RCC 7860 (cell line): ENCODE measurements at places on chromosomes 3 and 15.
A peak's percentile ranks its signal among the peaks of the same experiment; 100 is the strongest.

DNA sequence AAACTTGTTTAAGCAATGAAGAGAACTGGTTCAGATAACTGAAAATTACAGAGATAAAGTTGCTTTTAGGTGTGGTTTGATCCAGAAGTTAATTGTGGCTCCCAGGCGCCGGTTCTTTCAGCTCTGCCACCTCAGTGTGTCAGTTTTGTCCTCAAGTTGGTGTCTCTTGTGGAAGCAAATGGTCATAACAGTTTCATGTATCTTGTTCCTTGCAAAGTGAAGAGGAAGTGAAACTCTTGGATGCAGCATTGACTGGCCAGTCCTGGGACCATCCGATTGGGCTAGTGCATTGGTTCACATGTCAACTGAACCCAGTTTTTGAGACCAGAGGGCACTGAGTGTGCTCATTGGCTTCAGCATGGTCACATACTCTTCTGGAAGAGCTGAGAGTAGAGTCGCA lies 181.4 kb upstream of the GRM7 start:
- DNase-seq: no peak

GRCh38 chr3:53731934-53732624 lies 114.1 kb downstream of the CHDH start:
- DNase-seq: no peak

DNA sequence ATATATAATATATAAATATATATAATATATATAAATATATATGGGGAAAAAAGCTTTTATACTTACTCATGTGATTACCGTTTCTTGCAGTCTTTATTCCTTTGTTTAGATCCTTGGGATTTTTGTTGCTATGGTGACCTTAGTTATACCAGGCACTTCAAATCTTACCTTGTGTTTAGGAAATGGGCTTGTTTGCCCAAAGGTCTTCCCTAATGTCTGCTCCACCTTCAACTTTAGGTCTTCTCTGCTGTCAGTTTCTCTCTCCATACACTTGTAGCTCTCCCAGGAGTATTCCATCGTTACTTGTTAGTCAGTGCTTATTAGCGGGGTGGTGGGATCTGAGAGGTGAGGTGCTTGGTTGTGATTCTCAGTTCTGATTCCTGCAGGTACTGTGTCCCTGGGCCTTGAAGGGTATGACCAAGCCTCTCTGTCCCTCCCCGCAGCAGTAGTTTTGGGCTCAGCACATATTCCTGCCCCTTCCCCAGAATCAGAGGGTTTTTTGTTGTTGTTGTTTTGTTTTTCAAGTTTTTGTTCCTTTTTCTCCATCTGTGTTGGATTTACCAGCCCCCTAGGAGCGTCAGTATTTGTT lies 9.6 kb upstream of the LAMP3 start:
- DNase-seq: no peak

GRCh38 chr15:89851673-89852341 lies 37.2 kb upstream of the ANPEP start:
- peak; percentile 13 for DNase-seq

DNA sequence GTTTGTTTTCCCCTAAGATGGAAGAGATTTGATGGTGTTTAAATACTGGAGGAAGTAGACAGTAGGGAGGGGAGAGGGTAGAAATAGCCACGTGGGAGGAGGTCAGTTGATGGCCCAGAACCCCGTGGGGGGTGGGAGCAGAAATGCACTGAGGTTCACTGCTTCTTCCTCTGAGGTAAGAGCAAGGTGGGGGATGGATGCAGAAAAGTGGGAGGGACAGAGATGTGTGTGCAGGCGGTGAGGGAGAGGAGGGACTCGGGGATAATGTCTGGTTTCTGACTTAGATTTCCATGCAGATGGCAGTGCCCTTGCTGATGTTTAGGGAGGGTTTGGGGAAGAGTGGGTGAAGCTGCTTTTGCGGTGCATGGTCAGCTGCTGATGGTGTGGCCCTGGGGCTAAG lies 102.9 kb downstream of the ARNT2 start:
- no peak for DNase-seq

GRCh38 chr3:11915621-11916424 lies 69.1 kb upstream of the TAMM41 start:
- no peak for DNase-seq

DNA sequence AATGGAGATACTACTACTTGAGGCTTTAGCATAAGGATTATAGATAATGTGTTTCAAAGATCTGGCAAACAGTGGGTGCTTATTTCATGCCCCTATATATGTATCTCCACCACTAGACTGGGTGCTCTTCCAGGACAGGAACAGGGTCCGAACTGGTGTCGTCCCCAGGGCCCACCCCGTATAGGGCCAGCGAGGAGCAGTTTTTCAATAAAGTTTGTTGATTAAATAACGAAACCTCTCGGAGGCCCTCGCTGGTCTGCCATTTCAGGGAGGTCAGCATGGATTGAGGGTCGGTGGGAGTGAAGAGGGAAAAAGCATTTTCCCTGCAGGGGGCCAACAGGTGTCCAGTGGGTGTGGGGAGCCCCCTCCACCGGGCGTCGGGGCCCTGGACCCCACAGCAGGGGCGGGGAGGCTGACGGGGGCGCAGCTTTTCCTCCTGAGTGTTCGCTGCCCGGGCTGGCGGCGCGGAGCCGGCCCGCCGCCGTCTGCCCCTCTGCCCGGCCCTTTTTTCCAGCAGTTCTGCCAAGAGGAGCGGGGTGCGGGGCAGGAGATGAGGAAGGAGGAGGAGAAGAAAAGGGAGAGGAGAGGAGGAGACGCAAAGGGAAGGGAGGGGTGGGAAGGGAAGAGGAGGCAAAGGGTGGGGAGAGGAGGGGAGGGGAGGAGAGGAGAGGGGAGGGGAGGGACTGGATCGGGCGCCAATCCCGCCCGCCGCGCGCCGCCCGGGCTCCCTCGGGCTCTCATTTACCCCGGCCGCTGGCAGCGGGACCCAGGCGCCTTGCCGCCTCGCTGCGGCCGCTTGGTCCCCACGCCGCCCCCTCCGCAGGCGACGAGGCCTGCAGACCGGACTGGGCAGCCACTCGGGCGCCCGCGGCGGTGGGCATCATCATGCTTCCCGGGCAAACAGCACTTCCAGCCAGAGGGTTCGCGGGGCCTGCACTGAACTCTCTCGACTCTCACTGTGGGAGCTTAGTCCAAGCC lies 66.3 kb downstream of the ISG20 start:
- no peak for DNase-seq

GRCh38 chr3:197305854-197306253 lies 7.4 kb upstream of the DLG1 start:
- peak; percentile 40 for DNase-seq

GRCh38 chr3:42116466-42116865 lies 25.3 kb downstream of the TRAK1 start:
- DNase-seq: no peak

- DNase-seq: no peak
These were observed 158.1 kb downstream of the PTPRG start for GRCh38 chr3:61719278-61719977.

GRCh38 chr15:64532521-64533315 lies 72.3 kb downstream of the ZNF609 start:
- DNase-seq: no peak

GRCh38 chr3:11641683-11642430 lies 1.9 kb downstream of the VGLL4 start:
- peak; percentile 11 for DNase-seq

DNA sequence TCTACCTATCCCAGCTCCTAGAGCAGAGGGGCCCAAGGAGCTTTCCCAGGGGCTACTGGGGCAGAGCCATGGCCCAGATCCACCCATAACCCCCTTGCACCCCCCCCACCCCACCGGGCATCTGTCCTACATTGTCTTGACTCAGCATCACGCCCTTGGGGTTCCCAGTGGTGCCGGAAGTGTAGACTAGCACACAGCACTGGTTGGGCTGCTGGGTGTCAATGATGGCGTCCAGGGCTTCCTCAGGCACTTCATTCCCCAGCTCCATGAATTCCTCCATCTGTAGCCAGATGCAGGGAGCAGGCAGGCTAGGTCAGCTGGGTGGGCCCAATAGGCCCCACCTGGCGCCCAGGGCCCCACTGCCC lies 33.2 kb downstream of the IDH3A start:
- no peak for DNase-seq

GRCh38 chr3:10594915-10595314 lies 89.5 kb upstream of the ATP2B2 start:
- DNase-seq: peak; percentile 14

DNA sequence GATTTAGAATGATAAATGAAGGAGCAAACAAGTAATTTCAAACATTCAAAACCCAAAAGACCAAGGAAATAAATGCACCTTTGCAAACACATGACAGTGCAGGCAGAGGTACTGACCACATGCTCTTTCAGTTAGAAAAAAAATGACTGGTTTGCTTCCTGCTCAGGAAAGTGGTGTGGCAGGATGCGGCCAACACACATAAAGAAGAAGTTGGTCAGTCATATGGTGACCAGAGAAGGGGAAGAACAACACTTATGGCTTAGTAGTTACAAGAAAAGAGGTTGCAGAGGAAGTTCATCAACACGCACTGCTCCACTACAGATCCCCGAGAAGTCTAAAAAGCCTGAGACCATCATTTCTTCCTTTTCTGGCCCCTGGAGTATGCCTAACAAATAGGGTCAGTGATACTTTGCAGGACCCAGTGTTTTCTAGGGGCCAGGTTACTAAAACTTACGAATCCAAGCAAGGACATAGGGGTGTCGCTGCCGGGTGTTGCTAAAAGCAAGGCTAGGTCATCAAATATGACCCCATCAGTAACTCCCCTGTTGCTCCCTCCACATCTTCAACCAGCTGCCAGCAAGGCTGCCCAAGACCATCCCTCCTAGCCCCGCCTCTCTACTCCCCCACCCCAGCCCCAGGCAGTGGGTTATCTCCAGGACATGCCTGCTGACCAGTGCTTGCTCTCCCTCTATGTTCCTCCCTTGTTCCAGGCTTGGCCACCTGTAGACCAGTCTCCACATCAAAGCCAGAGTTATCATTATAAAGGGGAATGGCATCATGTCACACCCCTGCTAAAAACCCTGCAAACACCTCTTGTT lies 11.2 kb downstream of the ATP8B4 start:
- DNase-seq: no peak

DNA sequence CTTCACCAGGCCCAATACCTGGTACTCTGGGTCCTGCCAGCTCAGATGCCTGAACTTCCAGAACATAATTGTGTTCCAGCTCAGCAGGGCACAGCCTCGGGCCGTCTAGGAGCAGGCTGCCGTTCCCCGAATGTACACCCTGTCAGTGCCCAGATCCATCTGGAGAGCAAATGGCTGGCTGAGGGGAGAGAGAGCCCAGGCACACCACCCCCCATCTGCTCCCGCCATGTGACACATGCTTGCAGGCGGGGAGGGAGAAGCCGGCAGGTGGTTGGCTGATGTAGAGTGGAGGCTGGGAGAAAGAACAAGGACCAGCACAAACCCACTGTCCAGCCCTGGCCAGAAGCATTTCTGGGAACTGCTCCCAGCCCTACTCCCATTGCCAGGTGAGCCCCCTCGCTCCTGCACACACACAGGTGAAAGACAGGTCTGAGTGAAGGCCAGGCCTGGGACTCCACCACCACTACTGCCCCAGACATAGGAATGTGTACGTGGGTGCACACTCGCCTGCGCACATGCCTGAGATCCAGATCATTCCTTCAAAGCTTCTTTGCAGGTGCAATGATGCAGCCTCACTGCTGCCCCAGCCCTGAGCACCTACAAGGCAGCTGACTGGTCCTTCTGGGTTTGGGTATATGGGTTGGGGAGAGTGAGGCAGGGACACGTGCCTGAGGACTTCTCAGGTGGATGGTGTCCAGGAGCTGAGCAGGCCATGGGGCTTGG lies 53.5 kb downstream of the SEMA5B start:
- DNase-seq: no peak

- DNase-seq: no peak
These were observed 170.9 kb downstream of the AKAP13 start for GRCh38 chr15:85551221-85551832.

GRCh38 chr3:183210862-183211341 lies 42.2 kb upstream of the B3GNT5 start:
- DNase-seq: no peak

DNA sequence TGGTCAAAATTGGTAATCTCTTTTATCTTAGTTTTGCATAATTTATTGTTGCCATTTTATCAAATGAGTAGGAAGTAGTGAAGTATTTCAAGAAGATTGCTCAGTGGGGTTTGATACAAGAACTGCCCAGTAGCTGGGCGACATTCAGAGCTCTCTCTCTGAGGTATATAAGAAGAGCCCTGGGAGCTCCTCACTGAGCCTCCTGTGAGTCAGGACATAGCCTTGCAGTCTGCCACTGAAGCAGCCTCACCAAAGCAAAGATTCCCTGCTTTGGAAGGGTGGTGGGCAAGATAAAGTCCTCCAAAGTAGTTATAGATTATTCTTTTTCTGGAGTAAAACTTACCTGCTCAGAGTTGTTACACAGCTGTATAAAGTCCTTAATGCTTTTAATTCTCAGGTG lies 26.1 kb downstream of the SKIL start:
- no peak for DNase-seq

- peak; percentile 84 for DNase-seq
These were observed 17.8 kb upstream of the MAP4 start for GRCh38 chr3:48034000-48034516.

DNA sequence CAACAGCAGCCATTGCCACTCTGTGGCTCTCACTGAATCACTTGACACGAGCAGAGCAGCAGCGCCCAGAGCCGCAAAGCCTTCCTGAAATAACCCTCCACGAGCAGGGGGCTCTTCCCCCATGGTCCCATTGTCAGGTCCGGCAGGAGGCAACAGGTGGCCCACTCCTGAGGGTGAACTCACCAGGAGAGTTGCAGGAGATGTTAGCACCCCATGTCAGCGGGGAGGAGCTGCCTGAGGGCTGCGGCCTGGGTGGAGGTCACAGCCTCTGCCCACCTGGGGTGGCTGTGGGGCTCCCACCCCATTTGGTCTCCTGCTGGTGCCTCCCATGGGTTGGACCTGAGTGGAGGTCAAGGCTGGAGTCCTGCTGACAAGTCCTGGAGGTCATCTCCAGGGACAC lies 12.3 kb upstream of the C3orf22 start:
- DNase-seq: no peak

DNA sequence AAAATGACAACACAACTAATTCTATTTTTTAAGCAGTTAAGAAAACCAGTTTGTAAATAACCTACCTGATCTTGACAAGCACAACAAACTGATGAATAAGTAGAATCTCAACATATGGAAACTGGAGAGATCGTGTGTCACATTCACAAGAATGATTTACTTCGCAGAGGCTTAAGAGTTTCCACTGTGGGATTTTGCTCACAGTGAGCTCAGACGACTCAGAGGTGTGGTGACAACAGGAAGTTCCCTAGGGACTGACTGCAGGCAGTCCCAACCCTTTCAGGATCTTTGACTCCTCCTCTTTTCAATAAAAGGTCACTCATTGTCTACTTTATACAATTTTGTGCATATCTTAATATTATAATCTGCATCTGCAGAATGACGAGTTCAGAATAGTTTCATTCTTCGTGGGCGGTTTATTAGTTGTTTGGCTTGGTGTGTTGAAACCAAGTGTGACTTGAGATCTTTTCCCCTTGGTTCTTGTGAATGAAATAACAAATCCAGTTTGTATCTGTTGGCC lies at the start of gene LIPH:
LIPH (minus strand) TSS at position 231 of the 520 bp plus-strand sequence; CDS start at position 114, 117 bp downstream.
- peak; percentile 48 for DNase-seq

DNA sequence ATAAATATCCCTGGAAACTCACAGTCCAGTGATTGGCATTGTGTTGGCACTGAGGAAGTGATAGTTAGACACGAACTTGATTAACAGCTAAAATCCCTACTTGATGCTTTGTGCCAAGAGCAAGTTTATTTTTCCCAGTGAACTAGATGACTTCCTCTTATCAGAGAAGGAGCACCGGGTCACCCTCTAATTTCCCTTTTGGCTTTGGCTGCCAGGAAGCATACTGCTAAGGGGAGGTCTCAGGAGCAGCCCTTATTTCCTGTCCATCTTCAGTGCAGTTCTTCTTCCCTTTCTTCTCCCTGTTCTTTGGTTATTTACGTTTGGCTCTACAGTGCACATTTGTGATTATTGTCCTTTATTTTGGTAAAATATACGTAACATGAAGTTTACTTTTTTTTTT lies 13.0 kb downstream of the FBLN2 start:
- DNase-seq: no peak
